ENCODE measurements at places on chromosomes 11 and 22.
A peak's percentile ranks its signal among the peaks of the same experiment; 100 is the strongest.

GRCh38 chr11:21278840-21279239 lies 609.5 kb downstream of the NELL1 start:
- H3K27ac ChIP-seq = no peak overlapping the region
- no peaks in the 10 kb centered on the region for H3K4me1 ChIP-seq
- H3K27me3 ChIP-seq = no peaks in the 10 kb centered on the region
- H3K4me3 ChIP-seq = no peak overlapping the region

DNA sequence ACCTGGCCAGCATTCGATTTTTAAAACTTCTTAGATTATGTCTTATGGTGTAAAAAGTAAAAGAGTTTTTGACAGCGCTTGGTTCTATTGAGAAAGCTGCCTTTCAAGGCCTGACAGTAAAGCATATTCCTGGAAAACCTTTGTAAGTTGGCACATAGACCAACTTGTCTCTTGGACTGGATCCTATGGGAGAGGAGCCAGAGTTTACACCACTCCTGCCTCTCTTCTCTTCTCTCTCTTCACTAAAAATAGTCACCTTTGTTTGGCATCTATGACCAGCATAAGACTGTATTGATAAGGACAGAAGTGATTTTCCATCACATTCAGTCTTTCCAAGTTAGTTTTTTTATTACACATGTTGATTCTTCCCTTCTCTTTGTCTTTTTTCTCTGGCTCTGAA lies 33.7 kb downstream of the CSRP3 start:
- DNase-seq = no peak
- peaks cover 11% of the 10 kb centered on the region for H3K36me3 ChIP-seq
- no peak overlapping the region for H3K4me3 ChIP-seq
- peak overlapping the region; percentile 37 for H3K27ac ChIP-seq
- H3K27me3 ChIP-seq = no peaks in the 10 kb centered on the region

GRCh38 chr11:112724496-112724790 lies 236.8 kb upstream of the NCAM1 start:
- no peaks in the 10 kb centered on the region for H3K36me3 ChIP-seq
- DNase-seq = no peak
- H3K27ac ChIP-seq = no peak overlapping the region
- H3K4me1 ChIP-seq = no peaks in the 10 kb centered on the region

- no peak overlapping the region for H3K4me3 ChIP-seq
- H3K36me3 ChIP-seq = no peaks in the 10 kb centered on the region
- peak; percentile 58 for DNase-seq
- no peaks in the 10 kb centered on the region for H3K27me3 ChIP-seq
- H3K4me1 ChIP-seq = peaks cover 2% of the 10 kb centered on the region
- no peak overlapping the region for H3K27ac ChIP-seq
Observed at GRCh38 chr22:37428649-37429586, 1.6 kb upstream of the ELFN2 start.

DNA sequence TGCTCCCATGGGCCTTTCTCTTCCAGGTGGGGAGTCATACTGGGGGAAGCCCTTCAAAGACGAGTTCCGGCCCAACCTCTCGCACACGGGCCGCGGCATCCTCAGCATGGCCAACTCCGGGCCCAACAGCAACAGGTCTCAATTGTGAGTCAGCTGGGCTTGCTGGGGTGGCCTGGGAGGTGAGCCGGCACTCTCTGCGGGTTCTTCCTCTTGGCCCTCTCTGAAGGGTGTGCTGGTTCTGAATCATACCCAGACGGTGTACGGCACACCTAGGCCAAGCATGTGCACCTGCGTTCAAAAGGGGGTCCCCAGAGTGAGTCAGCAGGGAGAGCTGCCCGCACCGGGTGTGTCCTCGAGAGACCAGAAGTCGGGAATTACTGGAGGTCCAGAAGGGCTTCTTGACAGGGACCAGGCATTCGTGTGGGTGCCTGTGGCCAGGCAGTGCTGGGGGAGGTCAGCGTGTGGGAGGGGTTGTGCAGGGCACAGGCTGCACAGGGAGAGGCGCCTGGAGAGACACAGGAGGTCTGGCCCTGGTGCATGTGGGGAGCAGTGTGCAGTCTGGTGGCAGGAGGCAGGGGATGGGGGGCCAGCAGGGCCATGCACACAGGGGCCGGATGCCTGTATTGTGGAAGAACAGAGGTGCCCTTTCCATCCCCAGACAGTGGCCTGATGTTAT lies 23.0 kb downstream of the PPIL2 start:
- DNase-seq = no peak
- H3K36me3 ChIP-seq = peaks cover 15% of the 10 kb centered on the region
- no peak overlapping the region for H3K4me3 ChIP-seq
- H3K4me1 ChIP-seq = no peaks in the 10 kb centered on the region
- H3K27ac ChIP-seq = no peak overlapping the region
- H3K27me3 ChIP-seq = no peaks in the 10 kb centered on the region

GRCh38 chr11:120330045-120330444 lies 4.9 kb downstream of the TLCD5 start:
- no peaks in the 10 kb centered on the region for H3K36me3 ChIP-seq
- no peak overlapping the region for H3K4me3 ChIP-seq
- H3K27me3 ChIP-seq = no peaks in the 10 kb centered on the region
- peaks cover 7% of the 10 kb centered on the region for H3K4me1 ChIP-seq
- no peak overlapping the region for H3K27ac ChIP-seq
- DNase-seq = no peak

DNA sequence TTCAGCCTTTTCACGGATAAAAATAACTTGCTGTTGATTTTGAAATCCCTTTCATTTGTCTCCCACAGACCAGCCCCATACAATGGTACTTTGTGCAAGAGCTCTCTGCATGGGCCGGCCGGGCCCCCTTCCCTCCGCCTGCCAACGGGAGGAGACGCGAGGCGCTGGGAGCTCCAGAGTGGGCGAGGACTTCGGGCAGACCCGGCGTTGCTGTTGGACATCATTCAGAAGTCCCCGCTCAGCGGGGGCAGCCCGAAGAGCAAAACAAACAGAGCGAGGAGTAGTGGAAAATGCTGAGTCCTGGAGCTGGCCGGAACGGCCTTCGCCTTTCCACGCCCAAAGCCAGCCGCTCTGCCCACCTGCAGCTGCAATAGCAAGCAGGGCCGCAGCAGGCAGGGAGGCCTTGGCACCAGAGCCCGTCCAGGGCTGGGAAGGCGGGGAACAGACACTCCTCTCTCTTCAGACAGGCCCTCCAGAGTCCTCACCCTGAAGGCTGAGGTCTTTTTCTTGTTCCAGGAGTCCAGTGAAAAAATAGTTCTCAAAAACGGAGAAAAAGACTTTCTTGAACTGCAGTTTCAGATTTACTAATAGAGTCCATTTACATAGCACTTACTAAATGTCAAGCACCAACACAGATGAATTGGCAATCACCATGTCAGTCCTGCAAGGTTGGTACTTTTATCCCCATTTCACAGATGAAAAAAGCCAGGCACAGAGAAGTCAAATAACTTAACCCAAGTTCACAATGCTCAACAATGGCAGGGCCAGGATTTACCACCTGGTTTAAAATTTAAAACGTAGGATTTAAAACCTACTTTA lies 135.5 kb downstream of the ETS1 start:
- no peak overlapping the region for H3K4me3 ChIP-seq
- H3K27me3 ChIP-seq = no peaks in the 10 kb centered on the region
- no peaks in the 10 kb centered on the region for H3K4me1 ChIP-seq

All from liver (tissue), 10 donors.